NCI-H446 (cell line): ENCODE measurements at places on chromosomes 13 and 19.

GRCh38 chr13:70814684-70815083, 706.4 kb upstream of the KLHL1 start:
- DNase-seq, result no peak

- DNase-seq, result no peak
Observed at GRCh38 chr19:16575861-16576689, 3.9 kb upstream of the SLC35E1 start.

GRCh38 chr19:45922281-45922680, 7.7 kb upstream of the NANOS2 start:
- DNase-seq, result no peak

- DNase-seq, result no peak
Observed at GRCh38 chr19:31668921-31669320, 319.7 kb upstream of the TSHZ3 start.

DNA sequence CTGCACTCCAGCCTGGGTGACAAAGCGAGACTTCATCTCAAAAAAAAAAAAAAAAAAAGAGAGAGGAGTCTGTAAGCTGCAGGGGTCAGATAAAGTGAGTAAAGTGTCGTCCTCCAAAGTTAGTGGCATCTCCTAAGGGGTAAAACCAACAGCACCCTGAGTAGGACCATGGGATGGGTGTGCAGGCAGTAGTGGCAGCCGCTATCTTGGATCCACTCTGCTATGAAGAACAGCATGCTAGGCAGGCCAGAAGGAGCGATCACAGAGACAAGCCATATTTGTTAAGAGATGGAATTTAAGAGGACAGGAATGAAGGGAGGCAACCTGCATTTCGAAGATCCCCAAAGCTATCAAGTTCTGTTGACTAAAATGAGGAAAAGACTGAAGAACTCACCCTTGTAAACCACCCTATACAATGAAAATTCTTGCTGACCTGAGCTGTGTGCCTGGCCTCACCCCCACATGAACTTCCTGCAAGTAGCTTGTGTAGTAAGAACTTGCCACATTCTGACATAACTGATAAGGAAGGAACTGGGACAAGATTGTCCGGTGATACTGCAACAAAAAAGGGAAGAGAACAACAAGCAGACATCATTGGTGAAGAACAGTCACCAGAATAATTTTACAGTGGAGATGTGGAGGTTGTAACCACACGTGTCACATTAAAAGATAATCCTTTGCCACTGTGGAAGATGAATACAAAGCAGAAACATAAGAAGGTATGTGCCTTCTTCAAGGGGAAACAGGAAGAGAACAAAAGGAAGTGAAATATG, 16.2 kb downstream of the DPY19L3 start:
- no peak for DNase-seq

- DNase-seq, result peak; percentile 2
Observed at GRCh38 chr13:38819053-38819452, 132.2 kb downstream of the FREM2 start.

- no peak for DNase-seq
Observed at GRCh38 chr19:676339-677105, at the start of gene FSTL3. FSTL3 (plus strand) TSS chr19:676392; CDS start chr19:676424, 32 bp downstream.

GRCh38 chr19:50658441-50659317, 9.4 kb downstream of the C19orf81 start:
- peak; percentile 12 for DNase-seq

GRCh38 chr19:58326501-58326913, 287 bp upstream of the ZSCAN22 start:
- no peak for DNase-seq

- DNase-seq, result no peak
Observed at GRCh38 chr19:56839652-56840450, 675 bp downstream of the PEG3 start.

GRCh38 chr19:30857388-30857787, 485.2 kb downstream of the ZNF536 start:
- no peak for DNase-seq

DNA sequence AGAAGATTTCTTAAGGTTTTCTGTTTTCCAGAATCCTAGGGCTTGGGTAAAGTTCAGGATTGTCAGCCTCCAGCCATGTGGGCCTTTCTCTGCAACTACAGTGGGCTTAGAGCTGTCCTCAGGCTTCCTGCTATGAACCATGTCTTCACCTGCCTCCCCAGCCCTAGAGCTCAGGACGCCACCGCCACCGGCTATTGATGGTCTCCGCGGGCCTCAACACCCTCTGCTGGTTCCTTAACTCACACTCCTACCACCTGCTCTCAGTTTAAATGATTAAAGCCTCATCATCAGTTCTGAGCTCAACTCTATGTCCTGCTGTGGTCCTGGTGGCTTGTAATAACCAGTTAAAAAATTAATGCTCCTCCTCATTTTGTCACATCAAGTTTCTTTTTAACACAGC, 221.0 kb downstream of the EFNB2 start:
- no peak for DNase-seq

GRCh38 chr19:5697022-5697889, 7.2 kb downstream of the RPL36 start:
- no peak for DNase-seq

- peak; percentile 3 for DNase-seq
Observed at GRCh38 chr13:108895220-108895704, 265.9 kb downstream of the MYO16 start.

- no peak for DNase-seq
Observed at GRCh38 chr13:100808330-100809128, 133.9 kb upstream of the TMTC4 start.

- DNase-seq, result no peak
Observed at GRCh38 chr13:109389456-109389855, 396.9 kb downstream of the IRS2 start.

DNA sequence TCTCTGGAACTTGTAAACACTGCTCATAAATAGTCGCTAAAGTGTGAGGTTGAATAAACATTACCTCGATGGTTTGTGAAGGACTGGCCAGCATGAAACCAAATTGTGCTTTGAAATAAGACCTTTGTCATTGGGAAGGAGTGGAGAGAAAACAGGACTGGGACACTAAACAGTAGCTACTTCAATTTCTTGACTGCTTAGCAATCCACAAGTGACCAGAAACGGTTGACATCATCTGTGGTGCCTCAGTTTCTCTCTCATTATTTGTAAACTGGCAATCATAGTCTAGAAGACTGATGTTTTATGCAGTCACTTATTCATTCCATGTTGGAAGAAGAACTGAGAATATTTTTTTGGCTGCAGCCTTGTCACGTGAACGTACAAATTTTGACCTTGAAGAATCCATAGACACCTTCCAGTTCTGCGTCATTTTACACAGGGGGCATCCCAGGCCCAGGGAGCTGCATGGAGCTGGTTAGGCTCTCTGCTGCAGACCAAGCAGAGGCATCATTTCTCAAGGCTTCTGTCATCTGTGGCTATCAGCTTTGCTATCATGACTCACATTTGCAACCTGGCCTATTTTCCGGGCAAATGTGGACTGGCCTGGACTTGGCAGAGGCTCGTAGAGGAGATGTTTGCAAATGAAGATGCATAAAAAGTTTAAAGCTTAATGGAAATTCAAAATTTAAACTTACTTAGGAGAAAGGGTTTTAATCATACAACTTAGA, 391.8 kb downstream of the FGF9 start:
- no peak for DNase-seq

- no peak for DNase-seq
Observed at GRCh38 chr13:59865398-59865797, 298.3 kb downstream of the DIAPH3 start.

DNA sequence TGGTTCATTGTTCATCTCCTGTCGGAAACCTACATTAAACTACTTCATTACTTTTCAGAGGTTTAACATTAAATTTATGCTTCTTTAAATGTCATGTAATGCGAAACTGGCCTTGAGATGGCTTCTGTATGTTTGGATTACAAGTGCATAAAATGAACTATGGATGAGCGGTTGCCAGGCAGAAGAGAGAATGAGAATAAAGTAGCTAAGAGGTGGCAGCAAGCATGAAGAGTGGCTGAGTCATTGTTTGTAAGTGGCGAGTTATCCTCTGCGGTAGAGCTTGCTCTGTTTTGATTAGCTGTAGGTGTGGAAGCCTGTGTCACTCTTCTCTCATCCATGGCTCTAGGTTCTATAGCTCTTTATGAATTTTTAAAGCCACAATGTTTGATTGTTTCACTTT, 1139.6 kb upstream of the PCDH9 start:
- DNase-seq, result no peak

GRCh38 chr13:73250061-73250460, 191.3 kb downstream of the KLF5 start:
- DNase-seq, result no peak

GRCh38 chr13:107518780-107519179, 696.6 kb downstream of the LIG4 start:
- no peak for DNase-seq

DNA sequence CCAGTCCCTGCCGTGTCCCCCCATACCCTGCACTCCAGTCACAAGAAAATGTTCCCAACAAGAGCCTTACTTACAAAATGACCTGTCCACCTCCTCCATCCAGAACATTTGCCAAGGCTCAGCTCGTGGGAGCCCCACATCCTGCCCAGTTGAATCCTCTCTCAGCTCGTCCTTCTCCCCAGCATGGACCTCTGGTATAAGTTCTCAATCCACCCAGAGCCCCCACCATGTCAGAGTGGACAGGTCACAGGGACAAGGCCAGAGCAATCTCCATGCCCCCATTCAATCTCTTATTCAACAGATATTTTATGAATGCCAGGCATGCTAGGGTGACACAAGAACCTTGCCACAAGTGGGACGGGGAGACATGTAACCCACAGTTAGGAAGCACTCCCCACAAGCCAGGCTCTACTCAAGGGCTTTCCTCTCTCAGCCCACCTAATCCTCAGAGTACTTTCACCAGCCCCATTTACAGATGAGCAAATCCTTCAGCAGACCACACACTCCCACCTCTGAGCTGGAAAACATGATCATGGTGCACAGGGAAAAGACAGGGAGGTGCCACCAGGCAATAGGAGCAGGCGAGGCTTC, 15.1 kb downstream of the DEDD2 start:
- DNase-seq, result no peak

DNA sequence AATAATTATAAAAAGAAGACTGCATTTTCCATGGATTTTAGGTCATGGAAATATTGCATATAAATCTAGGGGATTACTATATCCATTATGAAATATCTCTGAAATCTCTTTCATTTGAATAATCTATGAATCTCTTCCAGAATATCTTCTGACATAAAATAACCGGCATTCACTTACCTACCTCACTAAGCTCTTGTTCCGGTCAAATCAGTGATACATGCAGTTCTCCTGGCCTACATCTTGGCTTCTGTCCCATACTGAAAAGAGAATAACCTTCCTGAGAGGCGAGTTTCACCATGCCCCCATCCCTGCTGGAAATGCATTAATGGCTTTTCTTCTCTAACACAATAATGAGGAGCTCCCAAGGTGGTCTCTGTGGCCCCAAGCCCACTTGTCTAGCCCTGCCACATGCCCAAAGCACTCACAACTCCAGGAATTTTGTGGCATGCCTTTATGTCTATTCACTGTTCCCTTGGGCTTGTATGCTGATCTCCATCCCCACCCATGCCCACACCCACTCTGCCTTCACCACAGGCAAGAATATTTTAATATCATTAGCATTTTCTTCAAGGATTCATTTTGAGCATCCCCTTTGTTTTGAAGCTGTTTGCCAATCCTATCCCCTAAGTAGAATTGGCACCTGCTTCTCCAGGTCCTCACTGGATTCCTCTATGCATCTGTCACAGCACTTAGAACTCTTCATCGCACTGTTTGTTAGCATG, 401.6 kb downstream of the COG6 start:
- no peak for DNase-seq

GRCh38 chr13:29439601-29440388, 155.7 kb downstream of the SLC7A1 start:
- no peak for DNase-seq

DNA sequence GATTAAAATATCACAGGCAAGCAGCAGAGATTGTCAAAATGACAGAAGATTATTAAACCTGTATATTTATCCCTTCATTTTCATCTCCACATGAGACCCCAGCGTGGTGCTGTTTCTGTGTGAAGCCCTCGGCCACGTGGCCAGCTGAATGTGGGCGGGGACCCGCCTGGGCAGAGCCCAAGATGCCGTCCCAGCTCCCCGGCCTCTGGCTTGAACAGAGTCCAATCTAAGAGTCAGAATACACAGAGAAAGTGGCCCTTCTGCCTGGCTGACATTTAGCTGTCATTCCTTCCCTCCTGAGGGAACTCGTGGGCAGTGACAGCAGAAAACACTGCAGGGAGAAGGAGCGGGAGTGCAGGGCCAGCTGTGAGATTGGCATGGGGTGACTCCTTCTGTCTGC, 34.9 kb upstream of the UQCRFS1 start:
- no peak for DNase-seq

- no peak for DNase-seq
Observed at GRCh38 chr13:28641600-28641926, 17.4 kb upstream of the POMP start.

GRCh38 chr13:19289180-19289579, 107.6 kb upstream of the TUBA3C start:
- no peak for DNase-seq

DNA sequence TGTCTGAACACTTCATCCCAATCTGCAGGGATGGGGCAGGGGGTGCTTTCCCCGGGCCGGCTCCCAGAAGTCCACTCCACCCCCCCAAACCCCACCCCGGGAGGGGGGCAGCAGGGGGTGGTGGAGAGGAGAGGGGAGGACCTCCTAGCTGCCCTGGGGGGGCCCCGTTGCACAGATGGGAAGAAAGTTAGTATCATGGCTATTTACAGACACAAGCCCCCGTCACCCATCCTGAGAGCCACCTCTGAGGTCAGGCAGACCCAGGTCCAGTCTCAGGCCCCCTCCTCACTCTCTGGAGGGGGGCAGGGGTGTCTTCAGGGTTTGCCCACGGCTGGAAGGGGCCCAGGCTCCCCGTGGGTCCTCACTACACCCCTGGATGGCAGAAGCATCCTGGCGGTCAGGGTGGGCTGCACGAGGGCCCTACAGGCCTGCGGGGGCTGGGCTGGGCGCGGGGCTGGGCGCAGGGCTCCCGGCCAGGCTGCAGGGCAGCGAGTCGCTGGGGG, 5.8 kb upstream of the REXO1 start:
- DNase-seq, result no peak

DNA sequence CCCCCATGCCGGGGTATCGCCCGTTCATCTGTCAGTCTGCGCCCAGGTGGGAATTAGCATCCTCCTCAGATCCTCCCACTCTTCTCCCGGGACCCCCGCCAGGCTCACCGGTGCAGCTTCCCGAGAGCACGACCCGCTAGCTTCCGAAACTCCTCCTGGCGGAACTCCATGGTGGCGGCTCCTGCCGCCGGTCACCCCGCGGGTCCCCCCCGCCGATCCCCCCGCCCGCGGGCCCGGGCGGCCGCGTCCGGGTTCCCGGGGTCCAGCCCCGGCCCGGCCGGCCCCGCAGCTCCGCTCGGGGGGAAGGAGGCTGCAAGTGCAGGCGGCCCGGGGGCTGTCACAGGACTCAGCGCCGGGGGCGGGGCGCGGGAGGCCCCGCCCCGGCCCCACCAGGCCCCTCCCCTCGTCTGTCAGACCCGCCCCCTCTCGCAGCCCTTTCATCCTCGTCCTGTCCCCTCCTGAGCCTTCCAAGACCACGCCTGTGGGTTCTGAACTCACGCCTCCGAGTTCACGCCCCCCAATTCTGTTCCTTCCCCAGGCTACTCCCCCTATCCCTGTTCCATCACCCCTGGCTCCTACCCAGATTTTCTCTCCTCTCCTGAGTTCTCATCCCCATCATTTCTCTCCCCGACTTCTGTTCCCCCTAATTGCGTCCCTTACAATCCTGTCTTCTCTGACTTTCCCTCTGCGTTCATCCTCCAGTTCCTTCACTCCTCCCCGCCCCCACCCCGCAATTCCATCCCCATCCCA, at the start of gene SLC17A7:
Gene SLC17A7 (minus strand): TSS at position 318 of the 750 bp plus-strand sequence. CDS start 148 bp downstream, at position 170.
- DNase-seq, result peak; percentile 67

GRCh38 chr19:36987091-36987490, 71.0 kb downstream of the ZNF568 start:
- no peak for DNase-seq

- no peak for DNase-seq
Observed at GRCh38 chr13:101915755-101916107, 463.3 kb downstream of the ITGBL1 start.
